Natural killer cell (primary cell): ENCODE measurements at places on chromosomes 16 and 17. TPM values are rescaled to one million over a fixed set of nuclear protein-coding genes. Genes with fewer than 3 reads are reported as not detected.

Gene TIGD7
- total RNA-seq, result 3.7 TPM

Gene PDILT
- total RNA-seq, result not detected

Gene MYL11
- 2.9 TPM for total RNA-seq

Gene RNU2-1
- 5,267 TPM for total RNA-seq

Gene RUSF1
- total RNA-seq, result 51.9 TPM

Gene RDM1
- 0.61 TPM for total RNA-seq

Gene KRT32
- total RNA-seq, result not detected

Gene CD300C
- total RNA-seq, result 4.3 TPM

Gene TM4SF5
- not detected for total RNA-seq

Gene HOXB4
- 6.7 TPM for total RNA-seq

DNA sequence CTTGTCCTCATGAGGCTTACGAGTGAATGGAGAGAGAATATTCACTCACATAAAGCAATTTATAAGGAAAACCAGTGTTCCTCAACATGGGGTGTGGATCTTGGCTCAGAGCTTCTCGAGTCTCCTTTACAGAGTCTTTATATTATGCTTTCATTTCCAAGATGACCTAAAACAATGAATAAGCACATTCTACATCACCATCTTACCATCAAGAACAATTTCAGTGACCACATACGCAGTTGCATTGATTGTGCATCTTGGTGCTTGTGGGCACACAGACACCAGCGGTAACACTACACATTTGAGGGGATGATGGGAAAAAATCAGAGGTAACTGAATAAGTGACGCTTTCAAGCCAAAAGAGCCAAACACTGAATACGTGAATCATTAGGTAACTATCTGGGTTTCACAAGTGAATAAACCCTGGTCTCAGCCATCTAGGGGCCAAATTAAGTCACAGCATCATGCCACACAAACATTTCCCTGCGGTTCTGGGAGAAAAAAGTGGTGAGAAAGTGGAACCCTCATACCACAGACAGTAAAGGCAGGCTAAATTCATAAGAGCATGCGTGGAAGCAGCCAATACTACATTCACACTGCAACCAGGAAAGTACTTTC is 9.4 kb downstream of the CWC25 start:
- DNase-seq, result no peak

DNA sequence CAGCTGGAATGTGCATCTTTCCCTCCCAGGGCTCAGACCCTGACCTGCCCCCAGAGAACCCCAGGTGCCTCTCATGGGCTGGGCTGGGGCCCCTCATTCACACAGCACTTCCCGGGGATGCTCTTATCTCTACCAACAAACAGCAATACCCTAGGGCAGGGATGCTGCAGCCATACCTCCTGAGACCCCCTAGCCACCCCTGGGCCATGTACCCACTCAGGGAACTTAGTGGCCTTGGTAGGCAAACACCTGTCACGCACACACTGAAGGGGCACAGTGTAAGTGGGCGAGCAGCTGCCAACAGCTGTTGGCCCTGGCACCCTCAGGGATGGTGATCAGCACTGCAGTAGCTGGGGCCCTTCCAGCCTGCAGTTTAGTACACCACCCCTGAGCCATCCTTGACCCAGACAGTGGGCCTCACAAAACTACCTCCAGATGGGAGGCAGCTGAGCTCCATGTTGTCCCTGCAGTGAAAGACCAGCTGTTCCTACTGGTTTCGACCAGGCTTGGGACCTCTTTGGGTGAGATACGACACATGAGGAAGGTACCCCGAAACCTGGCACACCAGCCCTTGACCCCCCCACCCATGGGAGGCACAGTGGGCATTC is 1723.6 kb downstream of the TP53TG3F start:
- DNase-seq, result no peak

DNA sequence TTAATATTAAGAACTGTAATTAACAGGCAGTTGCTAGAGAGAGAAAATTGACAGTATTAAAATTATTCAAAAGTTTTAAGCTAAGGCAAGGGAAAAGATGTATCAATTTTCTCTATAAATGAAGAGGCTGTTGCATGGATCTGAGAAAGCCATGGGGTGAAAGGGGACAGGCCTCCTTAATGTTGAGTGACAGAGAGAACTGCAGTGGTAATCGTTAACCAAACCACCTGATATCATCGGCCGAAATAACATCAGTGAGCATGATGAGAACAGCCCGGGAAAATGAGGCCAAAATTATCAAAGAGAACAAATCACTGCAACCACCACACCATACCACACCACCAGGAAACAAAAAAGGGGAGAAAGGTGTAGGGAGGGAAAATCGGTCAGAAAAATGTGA is 3.6 kb downstream of the ZNF423 start:
- DNase-seq, result no peak

- DNase-seq, result no peak
Measured at GRCh38 chr17:27367121-27367981, 73.4 kb downstream of the WSB1 start.

- no peak for DNase-seq
Measured at GRCh38 chr17:42392692-42393415, 4.6 kb upstream of the STAT3 start.

GRCh38 chr17:69208640-69209039 is 20.0 kb downstream of the ABCA10 start:
- no peak for DNase-seq

GRCh38 chr16:72256398-72257066 is 84.6 kb upstream of the PMFBP1 start:
- no peak for DNase-seq

DNA sequence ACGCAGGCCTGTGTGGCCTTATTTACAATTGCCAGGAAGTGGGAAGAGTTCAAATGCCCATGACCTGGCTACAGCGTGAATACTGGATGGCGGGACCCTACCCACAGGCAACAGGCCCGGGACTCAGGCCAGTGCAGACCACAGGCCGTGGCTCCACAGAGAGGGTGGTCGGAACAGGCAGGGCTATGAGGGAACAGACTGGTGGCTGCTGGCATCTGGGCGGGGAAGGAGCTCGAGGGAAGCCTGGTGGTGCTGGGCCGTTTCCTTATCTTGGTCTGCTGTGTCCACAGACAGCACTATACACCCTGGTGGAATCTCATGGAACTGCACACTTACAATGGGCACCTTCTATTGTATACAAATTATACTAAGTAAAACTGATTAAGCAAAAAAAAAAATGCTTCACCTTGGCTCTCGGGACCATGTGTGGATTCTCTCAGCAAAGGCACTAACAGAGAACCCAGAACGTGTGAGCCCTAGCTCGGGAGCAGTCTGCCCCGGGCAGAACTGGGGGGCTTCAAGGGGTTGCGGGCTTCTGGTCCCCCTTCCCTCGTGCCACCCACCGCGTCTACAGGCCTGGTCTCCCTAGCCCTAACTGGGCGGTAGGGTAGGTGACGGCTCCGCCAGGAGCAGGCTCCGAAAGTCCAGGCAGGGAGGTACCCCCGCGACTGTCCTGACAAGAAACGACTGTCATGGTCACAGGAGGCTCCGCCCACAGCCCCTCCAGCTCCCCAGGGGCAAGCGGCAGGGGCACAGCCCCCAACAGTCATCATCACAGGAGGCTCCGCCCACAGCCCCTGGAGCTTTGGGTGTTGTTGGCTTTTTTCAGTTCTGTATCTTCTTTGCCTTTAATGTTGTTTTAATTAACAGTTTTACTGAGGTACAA is 21.8 kb downstream of the CEP131 start:
- DNase-seq, result no peak

DNA sequence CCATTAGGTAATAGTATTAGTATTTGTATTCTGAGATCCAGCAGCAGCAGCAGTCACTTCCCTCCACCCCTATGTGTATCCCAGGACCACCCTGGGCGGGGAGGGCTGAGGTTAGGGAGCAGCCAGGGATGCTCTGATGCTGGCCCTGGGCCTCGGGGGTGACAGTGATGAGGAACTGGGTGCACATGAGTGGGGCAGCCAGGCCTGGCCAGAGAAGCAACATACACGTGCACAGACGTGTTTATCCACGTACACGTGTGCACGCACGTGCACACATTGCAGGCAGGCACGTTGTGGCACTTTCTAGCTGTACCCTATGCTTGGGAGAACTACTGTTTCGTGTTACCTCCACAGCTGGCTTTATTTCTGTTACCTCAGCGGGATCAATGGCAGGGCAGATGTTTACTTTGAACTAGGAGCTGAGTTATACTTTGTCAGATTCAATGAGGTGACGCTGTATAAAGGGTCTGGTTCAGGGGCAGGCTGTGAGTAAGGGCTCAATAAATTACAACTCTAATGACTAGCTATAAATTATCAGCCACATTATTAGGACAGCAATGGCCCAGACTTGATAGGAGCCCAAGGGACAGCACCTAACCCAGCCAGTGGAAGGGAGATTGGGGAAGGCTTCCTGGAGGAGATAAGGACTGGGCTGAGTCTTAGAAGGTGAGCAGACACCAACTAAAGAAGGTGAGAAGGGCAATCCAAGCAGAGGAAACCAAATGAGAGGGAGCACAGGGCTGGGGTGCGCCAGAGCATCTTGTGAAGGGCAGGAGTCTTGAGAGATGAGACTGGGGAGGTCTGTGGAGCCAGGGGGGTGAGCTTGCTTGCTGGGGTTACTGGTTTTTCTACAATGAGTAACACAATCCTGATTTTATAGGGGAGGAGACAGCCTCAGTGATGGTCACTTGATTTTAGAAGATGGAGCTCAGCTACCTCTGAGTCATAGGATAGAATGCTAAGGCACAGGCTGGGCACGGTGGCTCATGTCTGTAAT is 22.4 kb upstream of the CA4 start:
- no peak for DNase-seq

GRCh38 chr16:17475104-17475503 is 4.3 kb upstream of the XYLT1 start:
- no peak for DNase-seq

- no peak for DNase-seq
Measured at GRCh38 chr17:76659928-76660655, 16.5 kb upstream of the ST6GALNAC1 start.

- peak; percentile 75 for DNase-seq
Measured at GRCh38 chr16:1414532-1415260, at the start of gene UNKL. TSS of gene UNKL (minus strand) at chr16:1414704. CDS start at chr16:1414691, 13 bp downstream.

- DNase-seq, result no peak
Measured at GRCh38 chr17:67280279-67280678, 35.3 kb upstream of the HELZ start.

DNA sequence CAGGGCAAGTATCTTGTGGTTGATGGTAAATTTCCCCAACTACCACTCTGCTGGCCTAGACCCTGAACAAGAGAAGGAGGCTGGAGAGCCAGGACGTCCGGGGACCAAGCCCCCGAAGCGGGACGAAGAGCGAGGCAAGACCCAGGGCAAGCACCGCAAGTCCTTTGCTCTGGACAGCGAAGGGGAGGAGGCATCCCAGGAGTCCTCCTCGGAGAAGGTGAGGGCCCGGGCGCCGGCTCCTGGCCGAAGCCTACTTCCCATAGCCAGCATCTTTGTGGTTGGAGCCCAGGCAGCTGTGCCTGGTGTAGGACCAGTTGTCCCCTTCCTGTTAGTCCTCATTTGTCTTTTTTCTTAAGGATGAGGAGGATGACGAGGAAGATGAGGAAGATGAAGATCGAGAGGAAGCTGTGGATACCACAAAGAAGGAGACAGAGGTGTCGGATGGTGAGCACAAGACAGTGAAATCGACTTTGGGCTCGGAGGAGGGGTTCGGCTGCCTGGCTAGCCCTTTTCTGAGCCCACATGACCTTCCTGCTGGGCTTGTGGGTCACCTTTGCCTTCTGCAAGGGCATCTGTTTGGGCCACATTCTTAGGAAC is 11.8 kb downstream of the SETD1A start:
- DNase-seq, result no peak

- no peak for DNase-seq
Measured at GRCh38 chr17:38702916-38703741, 1.9 kb upstream of the MLLT6 start.
